ENCODE measurements at places on chromosomes 6 and 20.
A peak's percentile ranks its signal among the peaks of the same experiment; 100 is the strongest.

DNA sequence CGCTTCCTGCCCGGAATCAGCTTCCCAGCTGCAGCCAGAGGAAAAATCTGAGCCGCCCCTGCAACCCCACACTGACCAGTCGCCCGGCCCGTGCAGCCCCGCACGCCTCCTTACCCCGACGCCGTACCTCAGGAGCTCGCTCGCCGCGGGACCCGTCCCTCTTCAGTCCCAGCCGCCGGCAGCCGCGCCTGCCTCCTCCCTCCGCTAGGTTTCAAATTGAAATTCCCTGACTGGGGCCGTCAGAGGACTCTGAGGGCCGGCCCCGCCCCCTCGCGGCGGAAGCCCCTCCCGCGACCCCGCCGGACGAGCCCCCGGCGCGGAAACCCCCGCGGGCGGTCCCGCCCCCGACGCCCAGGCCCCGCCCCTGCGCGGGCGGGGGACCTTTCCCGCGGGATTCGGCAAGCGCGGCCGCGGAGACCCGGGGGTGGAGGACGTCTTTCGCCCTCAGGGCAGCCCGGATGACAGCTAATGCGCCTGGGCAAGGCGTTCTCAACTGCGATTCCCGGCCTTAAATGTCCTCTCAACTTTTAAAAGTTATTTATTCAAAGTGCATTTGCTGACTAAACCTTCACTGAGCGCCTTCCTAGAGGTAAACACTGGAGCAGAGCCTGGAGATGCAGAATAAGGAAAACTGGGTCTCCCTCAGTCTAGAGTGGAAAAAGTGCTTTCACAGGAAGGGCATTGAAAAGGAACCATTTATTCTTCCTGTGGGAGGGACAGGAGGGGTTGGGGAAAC is at the start of gene EPB41L2:
Gene EPB41L2, minus strand, starts transcription at position 218 of the 736 bp plus-strand sequence. CDS start 106,760 bp downstream, outside the sequence.
- peak; percentile 91 for DNase-seq

GRCh38 chr6:38117281-38117680 is 297.8 kb downstream of the ZFAND3 start:
- DNase-seq = peak; percentile 24

DNA sequence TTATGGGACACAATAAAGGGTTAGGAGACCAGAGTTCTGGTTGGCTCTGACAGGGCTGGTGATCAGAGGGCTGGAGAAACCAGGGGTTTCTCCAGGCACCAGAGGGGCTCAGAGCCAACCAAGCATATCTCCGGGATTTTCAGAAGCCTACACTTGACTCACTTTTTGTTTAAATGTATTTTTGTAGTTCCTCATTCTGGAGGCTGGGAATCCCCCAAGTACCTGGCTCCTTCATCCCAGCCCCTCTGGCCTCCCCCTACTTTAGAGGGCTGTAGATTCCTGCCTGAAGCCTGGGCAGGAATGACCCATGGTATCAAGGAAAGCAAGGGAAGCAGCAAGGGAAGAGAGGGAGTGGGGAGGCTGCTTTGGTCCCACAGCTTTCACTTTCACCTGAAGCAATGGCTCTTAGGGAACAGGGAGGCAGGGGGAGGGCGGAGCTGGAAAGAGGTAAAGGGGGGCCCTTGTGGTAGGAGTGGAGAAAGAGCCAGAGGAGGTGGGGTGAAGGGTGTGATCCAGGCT is 973 bp downstream of the CD40 start:
- DNase-seq = no peak

DNA sequence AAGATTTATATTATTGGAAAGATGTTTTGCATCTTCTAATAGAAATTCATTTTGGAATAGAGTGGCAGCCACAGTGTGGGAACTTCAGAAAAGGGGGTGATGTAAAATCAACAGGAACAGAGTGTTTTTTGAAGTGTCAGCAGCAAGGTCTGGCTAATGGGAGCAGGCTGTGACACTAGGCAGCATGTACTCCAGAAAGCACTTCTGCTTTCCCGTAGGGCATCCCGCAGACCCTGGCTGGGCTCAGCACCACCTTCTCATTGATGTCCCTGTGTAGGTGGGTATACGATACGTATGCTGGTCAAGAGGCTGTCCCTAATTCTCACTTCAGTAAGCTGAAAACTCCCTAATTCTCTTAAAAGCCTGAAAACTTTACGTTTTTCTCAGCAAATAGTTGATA is 74.7 kb downstream of the EYA4 start:
- DNase-seq = no peak

Measured in astrocyte of the spinal cord (primary cell).